ENCODE measurements at places on chromosomes 7 and 10.

GRCh38 chr10:72832701-72833100 is 60.8 kb upstream of the OIT3 start:
- no peak for DNase-seq

DNA sequence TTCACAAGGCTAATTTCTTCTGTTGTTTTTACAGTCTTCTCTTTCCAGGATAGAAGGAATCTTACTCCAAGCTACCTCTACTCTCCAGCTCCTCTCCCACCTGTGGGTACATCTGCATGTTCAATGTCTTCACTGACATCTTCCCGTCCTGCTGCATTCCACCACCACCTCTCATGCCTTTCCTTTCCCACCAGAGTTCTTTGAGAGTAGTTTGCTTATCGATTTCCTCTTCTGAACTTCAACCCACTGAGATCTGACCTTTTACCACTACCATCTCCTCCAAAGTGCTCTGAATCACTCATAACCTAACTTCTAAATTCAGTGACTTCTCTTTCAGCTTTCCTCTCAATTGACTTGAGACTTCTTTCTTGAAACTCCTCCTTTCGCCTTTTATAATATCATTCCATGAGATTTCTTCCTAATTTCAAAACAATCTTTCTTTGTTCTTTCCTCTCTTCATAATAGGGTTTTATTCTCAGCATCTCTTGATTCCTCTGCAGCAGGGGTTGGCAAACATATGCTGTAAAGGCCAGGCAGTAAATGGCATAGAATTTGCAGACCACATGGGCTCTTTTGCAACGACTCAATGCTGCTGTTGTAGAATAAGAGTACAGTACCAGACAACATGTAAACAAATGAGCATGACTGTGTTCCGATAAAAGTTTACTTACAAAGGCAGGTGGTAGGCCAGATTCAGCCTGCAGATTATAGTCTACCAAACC is 22.1 kb downstream of the ACSL5 start:
- DNase-seq: no peak

- DNase-seq: no peak
These were observed 2.5 kb upstream of the BUB3 start for GRCh38 chr10:123151737-123152135.

GRCh38 chr10:103979530-103979929 is 12.6 kb downstream of the SLK start:
- no peak for DNase-seq

DNA sequence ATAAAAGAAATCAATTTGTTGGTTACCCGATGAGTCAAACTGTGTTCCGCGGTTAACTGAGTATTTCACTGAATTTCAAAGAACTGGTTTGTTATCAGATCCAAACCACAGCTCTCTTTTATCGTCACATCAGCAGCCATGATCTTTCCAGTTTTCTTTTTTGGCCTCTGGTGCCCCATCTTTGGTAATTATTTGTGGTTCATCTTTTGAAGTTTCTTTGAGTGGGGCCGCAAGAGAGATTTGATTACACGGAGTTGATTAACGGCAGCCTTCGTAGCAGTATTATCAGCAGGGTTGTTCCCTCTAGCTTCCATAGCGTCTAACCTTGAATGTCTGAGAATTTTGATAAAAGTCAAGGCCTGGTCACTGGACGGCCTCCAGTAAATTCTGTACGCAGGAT is 154.9 kb upstream of the TNRC18 start:
- DNase-seq: no peak

Measured in mammary epithelial cell (primary cell).